Thymus (tissue), 14 donors: ENCODE measurements at places on chromosomes 2 and 18. TPM values are rescaled to one million over a fixed set of nuclear protein-coding genes. Genes with fewer than 3 reads are reported as not detected.

DNA sequence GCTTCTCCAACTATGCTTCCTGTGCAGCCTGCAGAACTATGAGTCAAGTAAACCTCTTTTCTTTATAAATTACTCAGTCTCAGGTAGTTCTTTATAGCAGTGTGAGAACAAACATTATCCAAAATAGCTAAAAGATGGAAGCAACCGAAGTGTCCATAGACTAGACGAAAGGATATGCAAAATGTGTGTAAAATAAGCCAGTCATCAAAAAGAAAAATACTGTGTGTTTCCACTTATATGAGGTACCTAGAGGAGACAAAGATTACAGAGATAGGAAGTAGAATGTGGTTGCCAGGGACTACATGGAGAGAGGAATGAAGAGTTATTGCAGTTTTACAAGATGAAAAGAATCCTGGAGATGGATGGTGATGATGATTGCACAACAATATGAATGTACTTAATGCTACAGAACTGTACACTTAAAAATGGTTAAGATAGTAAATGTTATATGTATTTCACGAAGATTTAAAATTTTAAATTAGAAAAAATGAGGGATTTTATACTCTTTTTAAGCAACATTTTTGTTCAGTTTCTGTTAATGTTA is 99.3 kb upstream of the FN1 start:
- no peak for DNase-seq

GRCh38 chr2:49240608-49241007 is 86.3 kb upstream of the FSHR start:
- no peak for DNase-seq

CIB4 gene
- 0.19 TPM for total RNA-seq

DNA sequence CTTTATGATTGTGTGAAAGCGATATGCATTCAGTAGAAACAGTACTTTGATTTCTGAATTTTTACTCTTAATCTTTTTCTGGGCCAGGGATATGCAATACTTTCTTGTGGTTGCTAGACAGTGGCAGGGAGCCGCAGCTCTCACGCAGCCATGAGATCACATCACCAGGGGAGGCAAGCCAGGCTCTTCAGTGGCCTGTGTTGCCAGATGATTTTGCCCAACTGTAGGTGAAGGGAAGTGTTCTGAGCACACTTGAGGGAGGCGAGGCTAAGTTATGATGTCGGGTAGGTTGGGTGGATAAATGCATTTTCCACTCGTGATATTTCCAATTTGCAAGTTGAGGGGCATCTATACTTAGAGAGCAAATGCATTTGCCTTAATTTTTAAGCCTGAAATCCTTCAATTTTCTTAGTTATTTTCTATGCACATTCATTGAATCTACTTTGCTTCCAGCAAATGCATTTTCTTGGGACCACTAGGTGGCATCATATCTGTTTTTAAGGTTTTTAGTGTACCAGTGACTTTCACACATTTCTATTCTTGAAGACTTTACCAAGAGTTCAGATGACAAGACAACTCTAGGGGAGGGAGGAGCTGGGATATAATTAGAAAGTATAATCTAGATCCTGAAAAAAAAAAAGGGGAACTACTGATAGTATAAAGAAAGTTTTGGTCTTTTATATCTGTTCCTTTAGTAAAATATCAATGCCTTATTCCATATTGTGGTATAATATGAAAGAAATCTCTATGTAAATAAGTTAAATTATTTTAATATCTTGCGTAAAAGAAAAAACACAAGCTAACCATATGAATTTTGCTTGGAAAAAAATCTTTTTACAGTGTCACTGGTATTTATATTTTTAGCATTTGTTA is 643.3 kb downstream of the SOCS6 start:
- no peak for DNase-seq

- no peak for DNase-seq
Measured at GRCh38 chr2:163859951-163860350, 124.1 kb upstream of the FIGN start.

DNA sequence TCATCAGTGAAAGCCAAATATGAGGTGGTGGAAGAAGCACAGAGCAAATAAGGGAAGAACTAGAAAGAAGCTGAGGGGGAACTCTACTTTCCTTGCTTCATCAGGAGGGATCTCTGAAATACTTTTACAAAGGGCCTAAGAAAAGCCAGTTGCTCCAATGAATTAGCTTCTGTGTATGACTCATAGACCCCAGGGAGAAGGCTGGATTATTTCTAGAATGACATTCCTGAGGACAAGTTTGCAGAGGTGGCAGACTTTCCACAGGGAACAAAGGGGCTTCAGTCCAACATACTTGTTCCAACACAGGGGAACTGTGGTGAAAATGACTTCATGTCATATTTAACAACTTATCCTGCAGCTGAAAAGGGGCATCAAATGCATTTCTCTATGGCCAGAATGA is 29.0 kb downstream of the DOK1 start:
- DNase-seq, result no peak
